ENCODE measurements at places on chromosomes 2 and 18.

- H3K4me1 ChIP-seq = peaks cover 92% of the 10 kb centered on the region
- peak overlapping the region; percentile 77 for H3K27ac ChIP-seq
- DNase-seq = no peak
- no peaks in the 10 kb centered on the region for H3K36me3 ChIP-seq
- H3K4me3 ChIP-seq = peak overlapping the region; percentile 15
These were observed 74.5 kb downstream of the LRRFIP1 start for GRCh38 chr2:237701859-237702390.

DNA sequence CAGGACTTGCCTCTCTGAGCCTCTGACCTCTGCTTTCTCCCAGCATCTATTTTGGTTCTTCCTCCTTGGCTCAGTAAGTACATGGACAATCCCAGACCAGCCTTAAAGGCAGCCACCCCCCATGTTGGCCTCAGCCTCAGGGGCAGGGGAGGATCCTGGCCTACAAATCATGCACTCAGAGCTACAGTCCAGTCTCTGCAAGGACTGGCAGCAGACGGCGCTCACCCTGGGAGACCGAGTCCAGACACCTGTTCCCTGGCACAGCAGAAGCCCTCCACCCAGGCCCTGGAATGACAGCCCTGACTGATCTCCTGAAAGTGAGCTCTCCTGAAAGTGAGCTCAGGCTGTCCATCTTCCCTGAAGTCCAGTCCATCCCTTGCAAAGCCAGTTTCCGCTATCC, 25.7 kb upstream of the PTPN4 start:
- H3K36me3 ChIP-seq = no peaks in the 10 kb centered on the region
- no peak for DNase-seq
- H3K27me3 ChIP-seq = no peaks in the 10 kb centered on the region
- no peak overlapping the region for H3K27ac ChIP-seq
- H3K4me3 ChIP-seq = no peak overlapping the region

- H3K27ac ChIP-seq = no peak overlapping the region
- DNase-seq = no peak
- no peaks in the 10 kb centered on the region for H3K4me1 ChIP-seq
- no peak overlapping the region for H3K4me3 ChIP-seq
- H3K27me3 ChIP-seq = no peaks in the 10 kb centered on the region
These were observed 16.9 kb downstream of the ACVR1C start for GRCh38 chr2:157611726-157612125.

- H3K4me1 ChIP-seq = no peaks in the 10 kb centered on the region
- no peak for DNase-seq
- no peak overlapping the region for H3K4me3 ChIP-seq
- H3K36me3 ChIP-seq = no peaks in the 10 kb centered on the region
These were observed 74.4 kb upstream of the ASB18 start for GRCh38 chr2:236338495-236339184.

GRCh38 chr18:70058916-70059315, 111.2 kb upstream of the CD226 start:
- no peak for DNase-seq
- H3K27ac ChIP-seq = no peak overlapping the region
- H3K36me3 ChIP-seq = no peaks in the 10 kb centered on the region
- H3K4me1 ChIP-seq = no peaks in the 10 kb centered on the region
- no peaks in the 10 kb centered on the region for H3K27me3 ChIP-seq

- no peaks in the 10 kb centered on the region for H3K4me1 ChIP-seq
- no peaks in the 10 kb centered on the region for H3K27me3 ChIP-seq
- no peak for DNase-seq
- H3K27ac ChIP-seq = no peak overlapping the region
- H3K36me3 ChIP-seq = no peaks in the 10 kb centered on the region
These were observed 346.5 kb downstream of the TGIF1 start for GRCh38 chr18:3796434-3796833.

- DNase-seq = no peak
- no peak overlapping the region for H3K27ac ChIP-seq
- H3K4me1 ChIP-seq = no peaks in the 10 kb centered on the region
These were observed 65.0 kb upstream of the POU3F3 start for GRCh38 chr2:104788742-104789455.

GRCh38 chr2:54936766-54937165, 113.5 kb downstream of the RTN4 start:
- no peak for DNase-seq
- H3K4me1 ChIP-seq = no peaks in the 10 kb centered on the region
- no peak overlapping the region for H3K4me3 ChIP-seq
- H3K27me3 ChIP-seq = no peaks in the 10 kb centered on the region

- H3K27me3 ChIP-seq = no peaks in the 10 kb centered on the region
- no peak overlapping the region for H3K27ac ChIP-seq
- H3K4me3 ChIP-seq = no peak overlapping the region
- H3K4me1 ChIP-seq = peaks cover 13% of the 10 kb centered on the region
- DNase-seq = no peak
- H3K36me3 ChIP-seq = no peaks in the 10 kb centered on the region
These were observed 5.0 kb downstream of the RBKS start for GRCh38 chr2:27885234-27885633.

DNA sequence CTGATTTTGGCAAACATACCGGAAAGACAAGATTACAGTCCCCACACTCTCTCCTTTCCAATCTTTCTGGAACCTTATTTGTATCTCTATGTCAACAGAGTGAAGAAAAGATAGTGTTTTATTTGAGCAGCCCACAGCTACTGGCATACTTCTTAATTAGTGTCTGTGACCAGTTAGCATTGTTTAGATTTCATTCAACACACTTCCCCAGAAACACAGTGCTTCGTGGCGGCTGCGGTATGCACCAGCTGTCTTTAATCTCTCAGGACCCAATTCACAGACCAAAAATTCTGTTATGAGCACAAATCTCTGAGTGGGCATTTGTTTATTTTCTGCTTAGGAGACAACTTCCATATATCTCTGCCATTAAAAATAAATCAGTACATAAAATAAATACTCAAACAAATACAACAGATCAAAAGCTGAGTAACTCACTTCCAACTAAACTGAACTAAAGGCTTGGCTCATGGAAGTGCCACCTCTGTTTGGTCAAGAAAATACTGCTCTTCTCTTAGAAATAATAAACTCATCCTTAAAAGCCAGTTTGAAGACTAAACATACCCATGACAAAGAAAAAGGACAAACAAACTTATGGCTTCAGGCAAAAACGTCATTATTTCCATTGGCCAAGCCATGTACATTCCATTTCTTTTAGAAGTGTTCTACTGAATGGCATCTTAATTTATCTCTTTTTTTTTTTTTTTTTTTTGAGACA, 392.4 kb downstream of the TXNL1 start:
- DNase-seq = no peak
- no peak overlapping the region for H3K4me3 ChIP-seq
- H3K27me3 ChIP-seq = no peaks in the 10 kb centered on the region
- H3K27ac ChIP-seq = no peak overlapping the region
- H3K4me1 ChIP-seq = no peaks in the 10 kb centered on the region

GRCh38 chr2:12105180-12105579, 358.7 kb downstream of the LPIN1 start:
- H3K27ac ChIP-seq = no peak overlapping the region
- H3K4me1 ChIP-seq = no peaks in the 10 kb centered on the region
- H3K36me3 ChIP-seq = no peaks in the 10 kb centered on the region
- no peak for DNase-seq

DNA sequence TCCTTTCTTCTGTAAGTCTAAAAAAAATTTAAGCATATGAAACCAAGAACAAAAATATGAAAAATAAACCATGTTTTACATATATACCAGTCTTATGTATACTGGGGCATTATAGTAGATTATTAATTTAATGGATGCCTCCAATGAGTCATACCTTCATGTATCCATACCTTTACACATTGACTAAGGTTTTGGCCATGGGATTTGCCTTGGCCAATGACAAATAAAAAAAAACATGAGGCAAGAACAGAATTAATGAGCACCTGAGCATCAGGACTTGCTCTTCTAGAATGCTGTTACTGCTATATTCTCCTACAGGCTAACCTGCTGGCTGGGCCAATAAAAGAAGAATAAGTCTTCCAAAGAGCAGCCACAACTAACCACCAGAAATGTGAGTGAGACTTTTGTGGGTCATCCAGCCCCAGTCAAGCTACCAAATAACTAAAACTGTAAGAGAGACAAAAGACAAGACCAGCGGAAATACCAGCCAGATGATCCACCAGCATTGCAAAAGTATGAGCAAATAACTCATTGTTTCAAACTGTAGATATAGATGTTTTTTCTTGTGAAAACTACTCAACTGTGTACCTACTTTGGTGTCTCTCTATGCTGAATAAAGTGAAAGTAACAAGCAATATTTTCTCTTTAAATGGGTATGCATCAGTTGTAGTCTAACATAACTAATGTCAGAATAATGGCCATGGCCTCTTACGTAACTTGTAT, 749.6 kb upstream of the VRK2 start:
- no peaks in the 10 kb centered on the region for H3K36me3 ChIP-seq
- no peak overlapping the region for H3K4me3 ChIP-seq
- H3K27ac ChIP-seq = no peak overlapping the region

DNA sequence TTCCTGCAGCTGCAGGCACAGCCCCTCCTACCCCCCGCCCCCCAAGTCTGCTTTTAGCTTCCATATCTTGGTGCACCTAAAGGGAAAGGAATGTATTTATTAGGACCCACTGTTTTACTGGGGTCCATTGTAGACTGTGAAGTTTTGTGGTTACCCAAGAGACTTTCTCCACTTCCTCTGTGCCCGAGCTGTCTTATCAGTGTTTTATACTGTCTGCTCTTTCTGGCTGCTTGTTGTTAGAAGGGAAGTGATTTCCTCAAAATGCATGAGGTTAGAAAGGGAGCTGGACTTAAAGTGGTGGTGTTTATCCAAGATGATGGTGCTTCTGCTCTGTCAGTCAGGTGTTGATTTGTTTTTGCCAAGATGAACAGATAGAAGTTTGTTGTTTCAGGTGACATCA, 85.0 kb downstream of the PTH2R start:
- no peaks in the 10 kb centered on the region for H3K27me3 ChIP-seq
- no peak overlapping the region for H3K27ac ChIP-seq
- no peak overlapping the region for H3K4me3 ChIP-seq

- no peaks in the 10 kb centered on the region for H3K27me3 ChIP-seq
- no peaks in the 10 kb centered on the region for H3K4me1 ChIP-seq
- no peak for DNase-seq
- H3K4me3 ChIP-seq = no peak overlapping the region
- H3K36me3 ChIP-seq = no peaks in the 10 kb centered on the region
- H3K27ac ChIP-seq = no peak overlapping the region
These were observed 160.0 kb downstream of the CLIP4 start for GRCh38 chr2:29275186-29275585.

DNA sequence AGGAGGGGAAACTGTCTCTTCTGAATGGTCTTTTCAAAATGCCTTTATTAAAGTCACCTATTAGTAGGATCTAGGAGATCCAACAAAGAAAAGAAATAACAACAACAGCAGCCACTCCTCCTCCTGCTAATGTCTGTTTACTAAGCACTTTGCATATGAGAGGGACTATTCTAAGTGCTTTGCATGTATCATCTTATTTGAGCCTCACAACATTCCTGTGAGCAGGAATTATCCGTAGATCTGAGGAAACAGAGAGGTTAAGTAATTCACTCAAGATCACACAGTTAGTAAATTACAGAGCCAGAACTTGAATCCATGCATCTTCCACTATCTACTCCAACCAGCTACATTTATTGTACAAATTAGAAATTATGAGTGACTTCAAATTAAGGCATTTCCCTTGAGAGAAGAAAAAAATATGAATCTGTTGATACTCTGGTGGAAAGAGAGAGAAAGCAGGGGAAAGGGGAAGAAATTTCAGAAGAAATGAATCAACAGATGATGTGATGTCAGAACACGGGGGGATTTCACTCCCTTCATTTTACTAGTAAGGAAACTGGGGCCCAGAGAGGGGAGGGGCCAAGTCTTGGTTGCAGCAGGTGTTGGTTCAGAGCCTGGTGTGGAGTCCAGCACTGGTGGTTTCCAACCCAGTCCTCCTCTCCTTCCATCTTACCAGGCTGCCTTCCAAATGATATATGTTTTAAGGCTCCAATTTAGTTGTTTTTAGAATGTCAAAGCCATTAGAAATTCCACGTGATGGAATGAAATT, 49.7 kb downstream of the TSN start:
- DNase-seq = no peak
- H3K27me3 ChIP-seq = no peaks in the 10 kb centered on the region
- no peaks in the 10 kb centered on the region for H3K36me3 ChIP-seq
- H3K27ac ChIP-seq = no peak overlapping the region

DNA sequence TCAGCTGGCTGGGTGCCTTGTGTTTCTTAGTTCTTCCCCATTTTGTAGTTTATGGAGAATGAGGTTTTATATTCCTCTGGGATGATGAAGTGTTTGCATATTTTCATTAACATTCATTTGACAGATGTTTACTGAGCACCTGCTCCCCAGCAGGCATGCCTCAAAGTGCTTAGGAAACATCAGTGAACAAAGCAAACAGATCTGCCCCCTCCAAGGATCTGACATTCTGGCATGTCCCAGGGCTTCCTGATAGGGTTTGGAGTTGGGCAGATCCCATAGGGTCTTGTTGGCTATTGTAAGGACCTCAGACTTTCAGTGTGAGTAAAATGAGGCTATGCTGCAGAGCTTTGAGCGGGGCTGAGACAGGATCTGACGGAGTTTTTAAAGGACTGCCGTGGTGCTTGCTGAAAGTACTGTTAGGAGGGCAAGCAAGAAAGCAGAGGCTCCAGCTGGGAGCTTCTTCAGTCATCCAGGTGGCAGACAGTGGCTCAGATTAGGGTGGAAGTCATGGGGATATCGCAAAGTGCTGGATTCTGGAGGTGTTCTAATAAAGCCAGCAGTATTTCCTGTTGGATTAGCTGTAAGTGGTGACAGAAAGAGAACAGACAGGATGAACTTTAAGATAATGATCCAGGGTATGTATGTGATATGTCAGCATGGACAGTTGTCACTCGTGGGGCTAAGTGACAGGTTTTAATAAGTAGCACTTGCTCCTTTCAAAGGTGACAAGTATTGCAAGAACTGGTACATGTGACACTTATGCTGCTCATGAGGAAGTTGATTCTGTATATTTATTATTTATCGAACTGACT, 11.3 kb upstream of the IAH1 start:
- peaks cover 51% of the 10 kb centered on the region for H3K36me3 ChIP-seq
- no peaks in the 10 kb centered on the region for H3K27me3 ChIP-seq
- DNase-seq = no peak
- H3K4me1 ChIP-seq = no peaks in the 10 kb centered on the region
- no peak overlapping the region for H3K27ac ChIP-seq
- H3K4me3 ChIP-seq = no peak overlapping the region

GRCh38 chr2:239824046-239824694, 201.0 kb downstream of the NDUFA10 start:
- no peaks in the 10 kb centered on the region for H3K27me3 ChIP-seq
- no peaks in the 10 kb centered on the region for H3K4me1 ChIP-seq
- H3K4me3 ChIP-seq = no peak overlapping the region
- DNase-seq = no peak
- no peaks in the 10 kb centered on the region for H3K36me3 ChIP-seq

DNA sequence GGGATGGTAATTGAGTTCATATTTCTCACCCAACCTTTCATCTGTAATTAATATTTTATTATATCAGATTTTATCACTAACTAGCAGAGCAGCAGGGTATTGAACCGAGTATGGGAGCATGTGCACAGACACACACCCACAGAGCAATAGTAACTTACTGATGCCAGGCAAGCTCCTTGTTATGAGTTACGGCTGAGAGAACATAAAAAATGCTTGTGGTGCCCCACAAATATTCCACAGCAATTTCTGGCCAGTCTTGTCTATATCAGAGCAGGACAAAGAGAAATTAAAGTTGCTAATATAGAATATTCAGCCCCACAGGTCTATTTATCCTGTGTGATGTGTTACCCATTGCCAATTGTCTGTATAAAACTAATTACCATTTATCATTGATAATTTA, 501.8 kb upstream of the RAB12 start:
- no peaks in the 10 kb centered on the region for H3K27me3 ChIP-seq
- H3K4me3 ChIP-seq = no peak overlapping the region
- no peaks in the 10 kb centered on the region for H3K36me3 ChIP-seq
- no peak overlapping the region for H3K27ac ChIP-seq
- DNase-seq = no peak

Measured in upper lobe of left lung (tissue), 6 donors.